H54 (cell line): ENCODE measurements at places on chromosomes 3 and 15.

DNA sequence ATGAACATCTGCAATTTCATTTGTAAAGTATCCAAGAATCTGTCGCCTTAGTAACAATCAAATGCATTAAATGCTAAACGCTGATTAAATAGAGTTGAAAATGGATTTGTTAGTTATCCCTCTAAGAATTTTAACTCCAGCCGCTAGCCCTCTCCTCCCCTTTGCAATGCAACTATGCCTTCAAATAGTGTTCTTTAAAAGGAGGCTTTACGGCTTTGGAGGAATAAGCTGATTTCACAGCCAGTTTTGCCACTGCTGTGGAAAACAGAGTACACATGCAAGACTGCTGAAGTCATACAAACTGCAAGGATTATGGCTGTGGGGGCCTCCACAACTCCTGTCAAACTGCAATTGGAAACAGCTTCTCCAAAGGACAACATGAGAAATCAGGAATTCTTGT, 89.2 kb downstream of the CERS3 start:
- no peak for DNase-seq

- DNase-seq: no peak
Observed at GRCh38 chr15:71732636-71733035, 77.7 kb upstream of the NR2E3 start.

GRCh38 chr3:79255702-79256101, 512.1 kb downstream of the ROBO1 start:
- no peak for DNase-seq

GRCh38 chr15:69868756-69869155, 229.0 kb downstream of the TLE3 start:
- DNase-seq: no peak

- DNase-seq: no peak
Observed at GRCh38 chr15:62486041-62486440, 321.0 kb upstream of the C2CD4B start.

DNA sequence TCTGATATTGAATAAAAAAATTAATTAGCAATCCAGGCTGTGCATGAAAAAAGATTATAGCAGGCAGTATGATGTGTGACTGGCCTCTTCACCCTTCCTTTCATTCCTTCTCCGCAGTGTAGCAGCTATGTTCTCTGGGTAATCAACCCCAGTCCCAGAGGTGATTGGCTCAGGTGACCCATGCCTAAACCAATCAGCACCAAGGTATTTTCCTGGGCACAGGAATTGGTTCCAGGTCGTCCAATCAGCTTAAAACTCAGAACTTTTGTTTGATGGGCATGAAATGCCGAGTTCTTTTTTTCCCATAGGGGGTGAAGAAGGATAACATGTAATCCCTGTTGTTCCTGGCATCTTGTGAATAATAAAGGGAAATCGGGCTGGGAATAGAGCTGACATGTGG, 5.8 kb upstream of the BNC1 start:
- DNase-seq: no peak

DNA sequence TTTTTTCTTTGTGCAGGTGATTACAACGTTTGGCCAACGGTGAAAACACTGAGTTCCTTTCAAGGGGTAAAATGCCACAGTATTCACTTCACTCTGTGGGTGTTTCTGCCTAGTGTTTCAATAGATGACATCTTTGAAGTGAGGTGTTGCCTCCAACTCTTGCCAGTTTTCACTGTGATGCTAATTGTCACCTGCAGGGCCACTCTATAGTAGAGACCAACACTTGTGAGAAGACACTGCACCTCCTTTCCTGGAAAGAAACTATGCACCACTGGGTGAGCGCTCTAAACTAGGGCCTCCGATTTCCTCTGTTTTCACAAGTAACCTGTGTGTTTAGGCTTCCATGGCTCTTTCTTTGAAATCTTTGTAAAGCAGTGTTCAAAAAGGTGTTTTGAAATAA, 98.3 kb downstream of the THRB start:
- no peak for DNase-seq

- no peak for DNase-seq
Observed at GRCh38 chr3:146203776-146204175, 42.8 kb upstream of the PLOD2 start.

DNA sequence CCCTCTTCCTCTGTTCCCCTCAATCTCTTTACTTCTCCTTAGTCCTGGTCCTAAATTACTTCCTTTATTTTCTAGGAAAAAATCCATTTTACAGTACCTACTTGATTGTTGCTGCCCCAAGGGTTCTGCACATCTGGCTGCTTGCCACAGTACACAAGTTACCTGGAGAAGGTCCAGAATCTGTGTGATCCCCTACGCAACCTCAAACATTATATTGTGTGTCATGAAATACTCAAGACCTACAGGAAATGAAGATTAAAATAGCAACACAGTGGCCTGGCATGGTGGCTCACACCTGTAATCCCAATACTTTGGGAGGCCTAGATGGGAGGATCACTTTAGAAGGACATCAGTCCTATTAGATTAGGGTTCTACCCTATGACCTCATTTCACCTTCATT, 48.7 kb downstream of the PRKAR2A start:
- DNase-seq: no peak

DNA sequence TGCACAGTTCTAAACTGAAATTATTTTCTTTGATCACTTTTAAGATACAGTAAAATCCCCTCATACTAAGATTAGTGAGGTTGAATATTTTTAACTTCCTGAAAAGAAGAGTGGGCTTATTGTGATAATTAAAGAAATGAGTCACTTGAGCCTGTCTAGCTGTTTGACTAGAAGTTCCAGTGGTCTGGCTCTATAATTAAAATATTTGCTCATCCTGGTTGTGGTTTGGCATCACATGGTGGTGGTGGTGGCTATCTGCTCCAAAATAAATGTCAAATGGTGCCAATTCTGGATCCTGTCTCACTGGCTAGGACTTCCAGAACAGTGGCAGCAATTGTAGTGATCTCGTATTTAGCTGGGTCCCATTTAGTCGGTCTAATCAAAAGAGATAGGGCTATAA, 8.6 kb upstream of the TEX9 start:
- DNase-seq: no peak

DNA sequence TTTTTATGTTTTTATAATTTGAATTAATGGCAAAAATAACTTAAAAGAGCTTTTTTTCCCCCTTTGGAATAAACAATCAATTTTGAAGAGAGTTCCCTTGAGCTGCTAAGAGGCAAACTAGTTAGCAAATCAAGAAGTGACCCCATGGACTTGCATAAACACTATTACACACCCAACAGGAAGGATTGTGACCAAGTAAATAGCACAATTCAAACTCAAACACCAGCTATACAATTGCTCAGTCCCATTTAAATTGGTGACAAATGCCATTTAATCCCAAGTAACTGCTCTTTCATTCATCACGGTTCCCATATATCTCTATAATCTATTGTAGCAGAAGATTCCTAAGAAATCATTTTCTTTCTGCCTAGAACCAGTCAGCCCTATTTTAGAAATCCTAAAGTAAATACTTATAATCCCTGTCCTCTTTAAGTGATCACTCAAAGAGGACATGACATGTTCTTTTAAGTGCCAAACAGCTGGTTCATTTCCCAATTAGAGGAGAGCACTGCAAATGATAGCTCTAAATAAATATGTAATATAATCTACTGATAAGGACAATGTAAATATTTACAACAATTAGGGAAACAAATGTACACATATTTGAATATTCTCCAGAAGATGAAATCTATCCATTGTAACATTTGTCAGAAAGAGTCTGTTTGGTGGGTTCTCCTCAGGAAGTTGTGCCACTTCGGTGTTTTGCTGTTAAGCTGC, 137.8 kb upstream of the ADAMTS9 start:
- no peak for DNase-seq

DNA sequence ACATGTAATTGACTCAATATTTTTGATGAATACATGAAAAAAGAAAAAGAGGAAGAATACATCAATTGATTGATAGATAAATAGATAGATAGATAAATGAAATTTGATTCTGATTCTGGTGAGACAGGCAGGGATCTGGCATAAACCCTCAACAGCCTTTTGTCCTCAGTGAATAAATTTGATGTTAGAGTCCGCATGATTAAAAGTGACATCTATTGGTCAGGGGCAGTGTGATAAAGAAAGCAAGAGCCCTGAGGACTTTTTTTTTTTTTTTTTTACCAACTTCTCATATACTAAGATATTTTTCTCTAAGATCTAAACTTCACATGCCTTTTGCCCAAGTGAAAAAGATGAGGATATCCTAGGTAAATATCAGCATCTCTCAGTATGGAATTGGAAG, 216.4 kb downstream of the LRRC3B start:
- no peak for DNase-seq

DNA sequence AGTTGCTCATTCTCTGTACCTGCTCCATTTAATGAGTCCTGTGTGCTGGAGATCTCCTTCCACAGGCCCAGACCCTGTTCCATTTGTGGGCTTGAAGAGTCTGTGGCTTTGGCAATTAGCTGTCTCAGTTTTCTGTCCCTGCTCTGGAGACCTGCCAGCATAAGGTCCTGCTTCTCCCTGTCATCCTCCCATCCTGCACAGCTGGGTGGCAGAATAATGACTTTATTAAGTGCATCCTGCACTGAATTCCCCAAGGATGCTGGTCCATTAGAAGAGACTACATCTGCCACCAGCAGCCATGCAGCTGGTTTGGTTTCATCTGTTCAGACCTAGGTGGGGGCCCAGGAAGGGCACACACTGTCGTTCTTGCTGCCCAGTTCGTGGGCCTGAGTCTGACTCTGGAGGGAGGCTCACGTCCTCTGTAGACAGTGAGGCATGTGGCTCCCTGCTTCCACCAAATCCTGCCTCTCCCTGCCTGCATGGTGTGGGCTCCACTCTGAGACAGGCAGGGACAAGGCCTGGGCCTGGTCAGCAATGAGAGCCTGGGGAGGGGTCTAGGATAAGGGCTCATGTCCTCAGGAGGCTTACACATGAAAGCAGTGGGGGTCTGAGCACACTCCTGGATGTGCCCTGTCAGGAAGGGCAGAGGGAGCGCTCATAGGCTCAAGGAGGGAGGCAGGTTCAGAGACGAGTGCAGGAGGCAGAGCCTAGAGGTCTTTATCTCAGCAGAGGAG, 78.4 kb upstream of the PRR23E start:
- DNase-seq: no peak

GRCh38 chr15:85725019-85725418, 69.7 kb downstream of the KLHL25 start:
- no peak for DNase-seq

DNA sequence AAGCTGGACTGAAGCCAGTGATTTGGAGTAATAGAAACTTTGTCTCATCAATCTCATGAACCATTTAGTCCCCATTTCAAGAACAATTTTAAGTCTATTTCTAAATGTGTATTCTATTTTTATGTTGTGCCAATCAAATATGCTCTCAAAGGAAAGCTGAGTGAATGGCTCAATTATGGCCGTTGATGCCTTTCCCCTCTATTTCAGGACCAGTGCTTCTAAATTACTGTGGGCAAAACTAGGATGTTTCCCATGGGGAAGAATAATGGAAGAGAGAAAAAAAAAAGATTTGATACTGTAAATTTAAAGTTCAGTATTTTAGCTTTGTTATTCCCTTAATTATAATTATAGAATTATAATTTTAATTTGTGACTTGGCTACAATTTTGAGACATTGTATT, 110.1 kb downstream of the CADM2 start:
- no peak for DNase-seq

DNA sequence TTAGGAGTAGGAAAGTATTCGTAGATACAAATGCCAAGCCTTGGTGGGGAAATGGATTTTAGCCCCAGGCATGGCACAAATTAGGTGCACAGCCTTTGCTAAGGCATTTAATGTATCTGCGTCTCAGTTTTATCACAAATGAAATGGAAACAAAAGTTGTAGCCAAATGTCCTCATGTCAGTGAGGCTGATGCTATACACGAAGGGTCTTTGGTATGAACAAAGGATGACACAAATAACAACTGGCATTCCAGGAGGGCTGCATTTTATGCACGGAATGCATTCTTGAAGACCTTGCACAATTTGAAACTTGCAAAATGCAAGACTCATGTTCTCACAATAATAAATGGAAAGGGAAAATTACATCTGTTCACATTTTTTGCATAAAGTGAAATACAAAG, 181.9 kb downstream of the SV2B start:
- DNase-seq: no peak

DNA sequence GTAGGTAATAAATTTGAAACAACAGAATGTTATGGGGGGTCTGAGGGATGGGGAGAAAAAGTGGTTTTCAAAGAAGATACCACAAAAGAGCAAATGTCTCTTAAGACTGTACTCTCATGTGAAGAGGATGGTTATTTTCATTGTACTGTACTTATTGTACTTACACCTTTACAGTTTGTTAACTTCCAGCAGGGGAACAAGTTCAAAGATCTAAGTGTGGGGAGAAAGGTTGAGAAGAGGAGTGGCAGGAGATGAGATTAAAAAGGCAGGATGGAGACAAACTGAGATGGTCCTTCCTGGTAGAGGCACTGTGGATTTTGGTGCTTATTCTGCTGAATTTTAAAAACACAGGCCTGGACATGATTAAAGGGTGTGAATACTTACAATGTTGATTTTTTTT, 5.4 kb upstream of the ZCWPW2 start:
- no peak for DNase-seq

- DNase-seq: no peak
Observed at GRCh38 chr15:81194723-81195122, 2.0 kb upstream of the IL16 start.

DNA sequence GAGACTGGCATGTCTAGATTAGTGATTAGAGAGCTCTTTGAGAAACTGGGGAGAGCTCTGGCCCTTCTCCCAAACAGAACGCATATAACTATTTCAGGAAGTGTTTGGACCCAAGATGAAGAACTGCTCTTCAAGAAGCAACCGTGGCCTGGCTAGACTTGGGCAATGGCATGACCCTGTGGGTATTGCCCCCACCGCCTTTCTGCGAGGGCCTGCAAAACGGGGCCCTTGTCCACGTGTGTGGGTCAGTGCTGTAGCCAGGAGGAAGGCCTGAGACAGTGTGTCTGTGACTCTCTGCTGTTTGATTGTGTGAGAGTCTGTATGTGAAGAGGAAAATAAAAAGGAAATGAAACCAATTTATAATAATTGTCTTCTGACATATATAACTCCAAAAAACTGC, 42.5 kb downstream of the EEFSEC start:
- DNase-seq: no peak

DNA sequence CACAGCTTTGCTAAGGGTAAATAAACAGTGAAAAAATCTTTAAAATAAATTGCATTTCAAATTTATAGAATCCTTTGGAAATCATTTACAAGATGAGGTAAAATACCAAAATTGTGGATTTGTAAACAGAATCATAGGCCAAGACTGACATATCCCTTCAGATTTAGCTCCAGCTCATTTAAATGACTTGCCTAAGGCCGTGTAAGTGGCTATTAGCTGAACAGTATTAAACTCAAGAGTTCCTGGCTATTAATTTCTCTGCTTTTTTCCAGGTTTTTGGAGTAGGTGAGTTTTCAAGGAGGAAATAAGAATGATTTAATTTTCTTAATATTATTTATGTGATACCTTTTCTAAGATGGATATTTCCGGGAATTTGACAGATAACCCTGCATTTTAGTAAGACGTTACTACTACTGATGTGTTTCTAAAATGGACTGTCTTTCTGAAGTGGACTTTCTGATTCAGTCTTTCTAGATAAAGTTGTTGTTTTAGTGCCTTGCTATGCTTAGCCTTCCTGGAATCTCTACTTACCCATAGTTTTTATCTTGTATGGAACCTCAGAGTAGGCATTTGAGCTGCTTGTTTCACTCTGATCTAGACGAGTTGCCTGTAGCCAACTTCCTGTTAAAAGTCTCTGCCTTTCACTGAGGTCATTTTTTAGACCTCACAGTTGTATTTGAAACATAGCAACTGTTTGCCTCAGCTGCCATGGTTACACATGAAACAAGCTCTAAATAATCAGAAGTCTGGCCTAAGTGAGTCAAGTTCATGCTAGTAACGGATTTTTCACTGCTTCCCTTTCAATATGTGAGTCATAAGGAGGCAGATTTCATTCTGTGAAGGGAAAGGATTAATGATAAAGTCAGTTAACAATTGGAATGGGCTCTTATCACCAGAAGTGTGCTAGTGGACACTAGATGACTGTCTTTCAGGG, 127.0 kb downstream of the KLHL25 start:
- peak; percentile 33 for DNase-seq
